ENCODE measurements at places on chromosomes 5 and 9.

GRCh38 chr5:137666901-137667300, 69.0 kb downstream of the KLHL3 start:
- DNase-seq: no peak

DNA sequence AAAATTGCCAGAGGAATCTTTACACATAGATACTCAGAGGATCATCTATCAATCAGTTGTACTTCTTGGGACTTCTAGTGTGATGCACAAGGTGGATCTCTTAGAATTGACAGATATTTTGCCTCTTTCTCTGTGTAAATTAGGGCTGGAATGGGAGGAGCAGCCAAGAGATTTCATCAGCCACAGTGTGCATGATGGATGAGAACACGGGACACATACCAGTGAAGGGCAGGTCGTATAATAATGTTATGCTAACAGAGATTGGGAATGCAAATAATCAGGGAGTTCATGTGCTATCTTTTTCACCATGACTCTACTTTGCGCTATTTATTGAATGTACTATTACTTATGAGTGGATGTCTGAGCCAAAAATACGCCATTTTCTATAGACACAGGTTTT, 43.3 kb upstream of the ISOC1 start:
- DNase-seq: no peak

DNA sequence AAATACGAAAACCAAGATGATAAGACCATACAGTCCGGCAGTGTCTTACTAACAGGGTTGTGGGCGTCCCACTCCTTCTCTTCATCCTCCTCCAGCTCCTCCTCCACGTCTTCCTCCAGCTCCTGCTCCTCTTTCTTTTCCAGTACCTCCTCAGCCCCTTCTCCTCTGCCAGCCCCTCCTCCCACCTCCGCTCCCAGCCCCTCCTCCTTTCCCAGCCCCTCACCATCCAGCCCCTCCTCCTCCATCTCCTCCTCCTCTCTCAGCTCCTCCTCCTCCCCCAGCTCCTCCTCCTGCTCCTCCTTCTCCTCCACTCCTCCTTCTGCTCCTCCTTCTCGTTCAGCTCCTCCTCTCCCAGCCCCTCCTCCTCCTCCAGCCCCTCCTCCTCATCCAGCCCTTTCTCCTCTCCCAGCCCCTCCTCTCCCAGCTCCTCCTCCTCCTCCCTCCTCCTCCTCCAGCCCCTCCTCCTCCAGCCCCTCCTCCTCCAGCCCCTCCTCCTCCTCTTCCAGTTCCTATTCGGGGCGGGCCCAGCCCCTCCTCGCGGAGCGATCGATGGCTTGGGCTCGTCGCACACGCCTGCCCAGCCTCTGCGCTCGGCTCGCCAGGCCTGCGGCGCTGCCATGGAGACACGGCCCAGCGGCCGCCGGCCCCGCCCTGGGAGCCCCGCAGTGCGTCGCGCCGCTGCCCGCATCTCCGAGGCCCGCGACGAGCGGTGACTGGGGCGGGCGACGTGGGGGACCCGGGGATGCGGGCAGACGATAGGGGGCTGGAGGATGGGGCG, at the start of gene BRD3OS:
Gene BRD3OS, plus strand, starts transcription at position 654 of the 778 bp plus-strand sequence. CDS start 1,267 bp downstream, outside the sequence.
- peak; percentile 100 for DNase-seq

- no peak for DNase-seq
These were observed 146.5 kb downstream of the SPATA31D1 start for GRCh38 chr9:82135106-82135505.

DNA sequence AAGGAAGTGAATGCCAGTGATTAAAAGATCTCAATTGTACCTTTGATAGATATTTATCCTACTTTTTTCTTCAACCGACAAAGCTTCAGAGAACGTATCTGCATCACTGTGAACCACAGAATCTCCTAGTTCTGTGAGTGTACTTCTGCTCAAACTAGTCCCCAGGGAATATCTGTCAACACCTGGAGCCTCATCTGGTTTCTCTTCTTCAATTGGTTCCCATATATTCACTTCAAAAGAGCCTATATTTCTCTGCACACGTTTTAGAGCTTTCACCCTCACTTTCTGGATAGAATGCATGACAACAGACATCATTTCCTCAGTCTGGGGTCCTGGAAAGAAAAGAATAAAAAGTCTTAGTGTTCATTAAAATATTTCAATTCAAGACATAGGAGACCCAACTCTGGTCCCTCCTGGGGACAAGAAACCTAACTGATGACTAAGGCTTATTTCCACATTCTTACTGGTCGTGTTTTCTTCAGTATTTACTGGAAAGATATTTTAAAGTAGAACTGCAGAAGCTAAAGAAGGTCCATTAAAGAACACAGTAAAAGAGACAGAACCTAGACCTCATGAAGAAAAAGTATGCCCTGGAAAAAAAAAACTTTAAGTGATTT, 64.3 kb downstream of the CPLANE1 start:
- DNase-seq: no peak

DNA sequence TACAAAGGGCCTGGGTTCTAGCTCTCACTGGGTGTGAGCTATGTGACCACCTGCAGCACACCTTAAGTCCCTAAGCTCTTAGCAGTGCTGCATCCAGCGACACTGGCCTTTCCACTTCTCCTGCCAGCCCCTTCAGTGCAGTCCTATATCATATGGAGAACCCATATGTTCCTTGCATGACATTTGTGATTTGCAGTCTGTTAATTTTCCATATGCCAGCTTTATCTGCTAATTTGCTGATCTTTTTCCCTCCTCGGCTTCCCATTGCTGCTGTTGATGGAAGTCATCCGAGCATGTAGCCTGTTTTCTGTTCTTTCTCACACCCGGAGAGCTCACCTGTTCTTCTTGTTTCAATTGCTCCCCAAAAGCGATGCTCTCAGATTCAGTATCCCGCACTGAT, 23.2 kb downstream of the PRDM6 start:
- no peak for DNase-seq

- DNase-seq: no peak
These were observed 636.5 kb downstream of the TAF11L14 start for GRCh38 chr5:18270635-18271338.

- DNase-seq: no peak
These were observed 252.3 kb downstream of the IZUMO3 start for GRCh38 chr9:24293386-24293785.

- DNase-seq: no peak
These were observed 17.2 kb downstream of the FRMD3 start for GRCh38 chr9:83521011-83521410.

- DNase-seq: no peak
These were observed 1.6 kb downstream of the WWC1 start for GRCh38 chr5:168292786-168293696.

DNA sequence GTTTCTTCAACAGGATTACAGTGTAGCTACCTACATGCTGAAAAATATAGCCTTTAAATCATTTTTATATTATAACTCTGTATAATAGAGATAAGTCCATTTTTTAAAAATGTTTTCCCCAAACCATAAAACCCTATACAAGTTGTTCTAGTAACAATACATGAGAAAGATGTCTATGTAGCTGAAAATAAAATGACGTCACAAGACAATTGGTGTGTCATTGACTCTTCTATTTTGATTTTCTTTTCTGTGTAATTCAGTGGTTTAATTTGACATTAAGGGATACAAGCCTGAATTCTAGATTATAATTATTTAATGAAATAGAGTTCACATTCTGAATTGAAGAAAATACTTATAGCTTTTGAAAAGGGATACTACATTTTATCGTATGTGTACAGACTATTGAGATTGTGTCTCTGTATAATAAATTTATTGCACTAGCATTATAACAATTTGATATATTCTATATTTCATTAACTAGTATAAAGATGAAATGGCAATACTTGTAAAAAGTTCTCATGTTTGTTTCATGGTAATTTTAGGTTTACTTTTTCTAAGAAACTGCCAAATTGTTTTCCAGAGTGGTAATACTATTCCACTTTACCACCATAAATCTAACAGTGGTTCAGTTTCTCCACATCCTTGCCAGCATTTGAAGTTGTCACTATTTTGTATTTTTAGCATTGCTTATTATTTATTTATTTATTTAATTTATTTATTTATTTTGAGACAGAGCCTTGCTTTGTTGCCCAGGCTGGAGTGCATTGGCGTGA, 18.7 kb downstream of the ANXA1 start:
- no peak for DNase-seq

DNA sequence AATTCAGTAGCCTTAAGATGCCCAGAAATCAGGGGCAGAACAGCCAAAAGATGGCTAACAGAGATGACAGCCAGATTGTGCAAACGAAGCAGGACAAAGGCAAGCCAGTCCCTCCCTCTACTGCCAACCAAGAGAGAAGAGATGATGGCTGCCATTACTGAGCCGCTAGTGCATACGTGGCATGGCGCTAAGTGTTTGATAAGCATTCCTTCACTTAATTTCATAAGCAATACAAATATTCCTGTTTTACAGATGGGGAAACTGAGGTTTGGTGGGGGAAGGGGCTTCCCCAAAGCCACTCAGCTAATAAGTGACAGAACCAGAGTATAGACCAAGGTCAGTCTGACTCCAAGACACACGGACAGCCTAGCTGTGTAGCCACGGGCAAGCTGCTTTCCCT, 44.1 kb downstream of the STK10 start:
- no peak for DNase-seq

- DNase-seq: no peak
These were observed 57.8 kb downstream of the CWC27 start for GRCh38 chr5:64826541-64826940.

DNA sequence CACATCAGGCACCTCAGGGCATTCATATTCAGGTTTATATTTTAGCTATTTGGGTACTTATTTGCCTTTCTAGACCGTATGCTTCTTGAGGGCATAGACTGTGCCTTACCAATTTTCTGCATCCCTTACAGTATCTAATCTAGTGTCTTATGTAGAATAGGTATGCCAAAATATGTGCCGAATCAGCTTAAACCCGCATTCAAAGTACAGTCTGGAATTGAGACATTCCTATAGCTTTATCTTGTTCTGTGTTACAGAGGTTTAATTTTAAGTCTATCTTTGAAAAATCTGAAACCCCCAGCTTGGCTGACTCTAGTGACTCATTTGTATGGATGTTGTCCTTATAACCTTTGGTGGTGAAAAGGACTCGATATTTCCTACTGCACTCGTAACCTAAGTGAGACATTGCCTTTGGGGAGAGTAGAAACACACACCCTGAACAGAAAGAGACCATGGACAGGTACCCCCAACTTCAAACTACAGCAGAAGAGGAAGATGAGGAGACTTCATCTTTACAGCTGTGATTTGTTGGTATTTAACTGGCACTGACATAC, 27.0 kb upstream of the TMOD1 start:
- DNase-seq: no peak

DNA sequence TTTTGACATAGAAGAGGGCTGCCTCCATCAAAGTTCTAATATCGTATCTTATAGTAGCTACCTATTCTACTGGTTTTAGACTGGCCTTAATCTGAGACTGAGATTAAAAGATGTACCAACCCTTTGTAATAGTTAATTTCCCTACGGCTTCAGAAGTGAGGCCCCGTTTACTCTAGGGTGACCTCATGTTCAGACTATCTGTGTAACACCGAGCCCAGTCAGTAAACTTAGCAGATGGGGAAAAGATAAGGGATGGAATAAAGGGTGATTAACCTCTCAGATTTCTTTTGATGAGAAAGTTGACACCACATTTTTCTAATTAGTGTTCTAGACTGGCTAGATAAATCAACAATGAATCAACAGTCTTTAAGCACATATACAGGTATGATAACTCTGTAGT, 283.1 kb downstream of the KCTD16 start:
- DNase-seq: no peak

GRCh38 chr9:128819716-128820664, 1.7 kb downstream of the ENDOG start:
- peak; percentile 1 for DNase-seq

DNA sequence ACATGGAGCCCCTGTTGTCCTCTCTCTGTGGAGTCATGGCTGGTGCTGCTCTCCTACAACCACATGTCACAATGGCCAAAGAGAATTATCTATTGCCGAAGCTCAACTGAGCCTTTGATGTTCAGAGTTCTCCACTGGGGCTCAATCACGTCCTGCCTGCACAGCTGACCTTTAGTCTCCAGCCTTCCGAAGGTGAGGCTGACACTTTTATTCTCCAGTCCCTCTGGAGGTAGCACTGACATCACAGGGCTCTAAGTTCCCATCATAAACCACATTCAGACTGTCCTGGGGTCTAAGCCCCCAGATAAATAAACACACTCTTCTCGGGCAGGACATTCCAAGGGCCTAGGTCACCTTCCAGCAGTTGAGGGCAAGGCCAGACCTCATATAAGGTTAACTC, 23.4 kb downstream of the ADCY2 start:
- no peak for DNase-seq

GRCh38 chr5:82011761-82012160, 39.9 kb downstream of the ATG10 start:
- peak; percentile 12 for DNase-seq

DNA sequence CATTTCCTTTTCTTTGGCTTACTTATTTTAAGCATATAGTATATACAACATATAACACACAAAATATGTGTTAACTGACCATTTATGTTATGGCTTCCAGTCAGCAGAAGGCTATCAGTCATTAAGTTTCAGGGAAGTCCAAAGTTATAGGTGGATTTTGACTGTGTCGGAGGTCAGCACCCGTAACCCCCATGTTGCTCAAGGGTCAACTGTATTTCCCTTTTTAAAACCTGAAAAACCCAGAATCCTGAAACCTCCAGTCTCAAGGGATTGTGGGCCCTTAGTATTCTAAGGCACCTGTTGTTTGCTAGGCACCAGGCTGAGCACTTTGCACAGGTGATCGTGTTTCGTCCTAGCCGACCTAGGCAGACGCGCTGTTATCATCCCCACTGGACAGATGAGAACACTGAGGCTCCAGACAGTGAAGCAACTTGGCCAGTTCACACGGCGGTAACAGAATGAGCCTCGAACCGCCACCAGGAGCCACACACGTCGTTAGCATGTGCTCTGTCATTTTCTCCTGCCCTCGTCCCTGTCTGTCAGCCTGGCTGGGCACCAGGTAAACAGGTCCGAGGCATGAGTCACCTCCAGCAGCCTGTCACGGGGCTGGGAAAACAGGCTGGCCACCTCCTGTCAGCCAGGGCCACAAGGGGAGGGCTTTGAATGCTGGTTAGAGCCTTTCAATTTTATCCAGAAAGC, 39.9 kb downstream of the DUSP1 start:
- DNase-seq: no peak

- DNase-seq: no peak
These were observed 10.3 kb downstream of the ZFR start for GRCh38 chr5:32434221-32434620.

GRCh38 chr9:131447600-131447999, 53.7 kb downstream of the PRRC2B start:
- no peak for DNase-seq

DNA sequence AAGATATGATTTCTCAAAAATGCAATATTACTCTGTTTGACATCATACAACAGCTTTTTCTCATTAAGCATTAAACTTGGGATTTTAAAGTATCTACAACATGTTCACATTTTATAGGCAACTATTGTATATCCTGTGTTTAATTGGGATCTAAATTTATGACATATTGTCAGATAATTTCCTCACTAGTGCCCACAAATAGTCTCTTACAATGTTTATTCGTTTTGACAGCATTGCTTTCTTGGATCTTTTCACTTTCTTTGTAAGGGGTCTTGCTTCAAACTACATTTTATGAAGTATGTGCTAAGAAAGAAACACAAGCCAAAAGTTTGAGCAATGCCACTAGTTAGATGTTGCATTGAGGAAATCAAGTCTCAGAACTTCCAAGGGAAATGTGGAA, 285.1 kb downstream of the TMEM167A start:
- DNase-seq: no peak

All from GM04504 (cell line).